ENCODE measurements at places on chromosomes 3 and 15. TPM values are rescaled to one million over a fixed set of nuclear protein-coding genes. Genes with fewer than 3 reads are reported as not detected.

DNA sequence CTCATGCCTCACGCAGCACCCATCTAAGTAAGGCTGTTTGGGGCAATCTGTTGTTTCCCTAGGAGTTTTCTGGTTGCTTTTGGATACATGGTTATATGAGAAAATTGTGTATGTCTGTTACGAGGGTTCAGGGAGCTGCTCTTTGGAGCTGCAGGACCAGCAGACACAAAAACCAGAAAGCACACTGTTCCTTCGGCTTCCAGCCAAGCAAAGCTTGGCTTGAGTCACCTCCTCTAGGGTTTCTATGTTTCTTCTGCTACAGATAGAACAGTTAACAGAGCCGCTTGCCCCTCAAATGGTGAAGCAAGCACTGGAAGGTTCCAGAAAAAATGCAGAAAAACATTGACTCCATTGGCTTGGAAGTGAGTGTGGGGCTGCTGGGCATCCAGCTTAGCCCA, 49.2 kb upstream of the CTDSPL start:
- no peak for DNase-seq
- H3K4me1 ChIP-seq: peaks cover 28% of the 10 kb centered on the region
- no peaks in the 10 kb centered on the region for H3K36me3 ChIP-seq
- H3K4me3 ChIP-seq: no peak overlapping the region

- DNase-seq: no peak
- H3K27ac ChIP-seq: peak overlapping the region; percentile 37
- H3K4me1 ChIP-seq: peaks cover 18% of the 10 kb centered on the region
- H3K36me3 ChIP-seq: no peaks in the 10 kb centered on the region
- no peak overlapping the region for H3K4me3 ChIP-seq
- peaks cover 5% of the 10 kb centered on the region for H3K27me3 ChIP-seq
These were observed 73.4 kb downstream of the CPN2 start for GRCh38 chr3:194277786-194278130.

- H3K4me3 ChIP-seq: no peak overlapping the region
- H3K4me1 ChIP-seq: no peaks in the 10 kb centered on the region
- no peak overlapping the region for H3K27ac ChIP-seq
- DNase-seq: no peak
These were observed 246.1 kb downstream of the SHQ1 start for GRCh38 chr3:72601983-72602750.

DNA sequence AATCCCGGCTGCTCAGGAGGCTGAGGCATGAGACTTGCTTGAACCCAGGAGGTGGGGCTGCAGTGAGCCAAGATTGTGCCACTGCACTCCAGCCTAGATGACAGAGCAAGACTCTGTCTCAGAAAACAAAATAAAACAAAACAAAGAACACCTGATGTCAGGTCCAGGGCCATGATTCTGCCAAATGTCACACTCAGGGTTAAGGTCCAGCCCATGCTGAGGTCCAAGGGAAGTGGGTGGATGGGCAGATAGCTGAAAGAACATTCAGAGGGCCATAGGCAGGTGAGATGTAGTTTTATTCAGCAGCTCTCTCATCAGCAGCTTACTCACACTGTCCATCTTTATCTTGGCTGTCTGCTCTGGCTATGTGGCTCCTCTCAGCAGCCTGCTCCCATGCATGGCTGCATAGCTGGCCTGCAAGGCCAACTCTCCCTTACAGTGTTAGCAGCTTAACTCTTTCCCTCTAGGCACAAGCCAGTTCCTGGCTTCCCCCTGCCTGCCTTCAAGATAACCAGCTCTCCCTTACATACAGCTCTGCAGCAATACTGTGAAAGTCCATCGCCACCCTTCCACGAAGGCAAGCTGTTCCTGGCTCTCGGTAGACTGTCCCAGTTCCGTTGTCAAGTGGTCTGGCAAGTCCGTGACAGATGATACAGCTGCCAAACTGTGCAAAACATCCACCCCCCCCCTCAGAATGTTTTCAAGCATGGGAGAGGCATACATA, 62.4 kb upstream of the SIAH2 start:
- no peak overlapping the region for H3K4me3 ChIP-seq
- DNase-seq: no peak
- H3K27ac ChIP-seq: no peak overlapping the region
- peaks cover 6% of the 10 kb centered on the region for H3K27me3 ChIP-seq
- no peaks in the 10 kb centered on the region for H3K4me1 ChIP-seq

DNA sequence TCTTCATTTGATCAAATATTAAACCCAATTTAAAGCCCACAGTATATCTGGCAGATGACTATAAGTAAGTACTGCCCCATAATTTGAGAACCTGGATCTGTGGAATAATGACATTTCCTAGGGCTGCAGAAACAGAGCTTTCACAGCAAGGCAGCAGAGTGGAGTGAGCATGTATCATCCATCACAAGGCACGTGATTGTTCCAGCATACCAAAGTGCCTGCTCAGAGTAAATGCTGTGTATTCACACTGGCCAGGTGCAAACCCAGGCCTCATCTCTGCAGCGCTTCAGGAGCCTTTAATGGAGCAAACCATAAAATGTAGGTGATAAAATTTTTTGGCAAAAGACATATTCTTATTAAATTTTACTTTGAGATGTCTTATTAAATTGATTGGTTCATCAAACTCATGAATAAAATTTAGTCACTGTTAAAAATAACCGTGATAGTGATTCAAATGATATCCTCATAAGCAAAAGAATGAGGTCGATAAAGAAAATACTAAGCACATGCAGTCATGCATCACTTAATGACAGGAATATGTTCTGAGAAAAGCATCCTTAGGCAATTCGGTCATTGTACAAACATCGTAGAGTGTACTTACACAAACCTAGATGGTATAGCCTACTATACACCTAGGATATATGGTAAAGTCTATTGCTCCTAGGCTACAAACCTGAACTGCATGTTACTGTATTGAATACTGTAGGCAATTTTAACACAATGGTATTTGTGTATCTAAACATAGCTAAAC, 99.3 kb upstream of the SLC24A5 start:
- no peaks in the 10 kb centered on the region for H3K36me3 ChIP-seq
- no peak overlapping the region for H3K27ac ChIP-seq
- no peak for DNase-seq

DNA sequence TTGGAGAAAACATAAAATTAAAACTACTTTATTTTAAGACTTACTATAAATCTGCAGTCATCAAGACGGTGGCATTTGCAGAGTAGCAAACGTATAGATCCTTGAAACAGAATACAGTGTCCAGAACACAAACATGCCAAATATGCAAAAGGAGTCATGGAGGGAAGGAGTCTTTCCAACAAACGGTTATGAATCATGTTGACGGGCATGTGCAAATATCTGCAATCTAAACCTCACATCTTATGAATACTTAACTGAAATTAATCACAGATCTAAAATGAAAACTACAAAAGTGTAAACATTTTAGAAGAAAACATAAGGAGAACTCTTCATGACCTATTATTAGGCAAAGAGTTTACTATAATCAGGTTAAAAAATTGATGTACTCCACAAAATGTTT, 69.4 kb downstream of the TFRC start:
- no peak overlapping the region for H3K4me3 ChIP-seq
- H3K4me1 ChIP-seq: peaks cover 6% of the 10 kb centered on the region
- no peak for DNase-seq
- no peak overlapping the region for H3K27ac ChIP-seq

DNA sequence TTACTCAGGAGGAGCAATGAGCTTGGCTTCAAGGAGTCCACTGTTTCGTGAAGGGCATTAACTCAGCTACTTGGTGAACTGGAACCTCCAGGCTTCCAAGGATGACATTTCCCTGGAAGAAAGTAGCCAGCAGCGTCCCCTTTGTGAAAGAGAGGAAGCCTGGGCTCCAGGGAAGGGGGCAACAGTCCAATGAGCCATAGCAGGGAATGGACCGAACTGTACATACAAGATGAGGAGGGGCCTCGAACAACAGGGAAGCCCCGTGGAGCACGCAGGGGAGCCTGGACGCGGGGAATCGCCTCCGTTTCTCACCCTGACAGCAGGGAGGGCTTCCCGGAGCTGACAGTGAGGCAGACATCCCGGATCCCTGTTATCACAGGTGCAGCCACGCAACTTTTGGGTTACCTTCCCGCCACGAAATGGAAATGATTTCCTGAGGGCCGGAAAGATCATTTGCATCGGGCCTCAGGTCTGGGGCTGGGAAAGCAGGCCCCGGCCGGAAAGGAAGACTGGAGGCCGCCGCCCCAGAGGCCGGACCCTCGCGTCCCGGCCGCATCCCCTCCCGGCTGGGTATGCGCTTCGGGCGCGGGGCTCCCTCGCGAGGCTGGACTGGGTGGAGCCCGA, 475 bp upstream of the SPINT1 start:
- DNase-seq: no peak
- no peaks in the 10 kb centered on the region for H3K36me3 ChIP-seq

DNA sequence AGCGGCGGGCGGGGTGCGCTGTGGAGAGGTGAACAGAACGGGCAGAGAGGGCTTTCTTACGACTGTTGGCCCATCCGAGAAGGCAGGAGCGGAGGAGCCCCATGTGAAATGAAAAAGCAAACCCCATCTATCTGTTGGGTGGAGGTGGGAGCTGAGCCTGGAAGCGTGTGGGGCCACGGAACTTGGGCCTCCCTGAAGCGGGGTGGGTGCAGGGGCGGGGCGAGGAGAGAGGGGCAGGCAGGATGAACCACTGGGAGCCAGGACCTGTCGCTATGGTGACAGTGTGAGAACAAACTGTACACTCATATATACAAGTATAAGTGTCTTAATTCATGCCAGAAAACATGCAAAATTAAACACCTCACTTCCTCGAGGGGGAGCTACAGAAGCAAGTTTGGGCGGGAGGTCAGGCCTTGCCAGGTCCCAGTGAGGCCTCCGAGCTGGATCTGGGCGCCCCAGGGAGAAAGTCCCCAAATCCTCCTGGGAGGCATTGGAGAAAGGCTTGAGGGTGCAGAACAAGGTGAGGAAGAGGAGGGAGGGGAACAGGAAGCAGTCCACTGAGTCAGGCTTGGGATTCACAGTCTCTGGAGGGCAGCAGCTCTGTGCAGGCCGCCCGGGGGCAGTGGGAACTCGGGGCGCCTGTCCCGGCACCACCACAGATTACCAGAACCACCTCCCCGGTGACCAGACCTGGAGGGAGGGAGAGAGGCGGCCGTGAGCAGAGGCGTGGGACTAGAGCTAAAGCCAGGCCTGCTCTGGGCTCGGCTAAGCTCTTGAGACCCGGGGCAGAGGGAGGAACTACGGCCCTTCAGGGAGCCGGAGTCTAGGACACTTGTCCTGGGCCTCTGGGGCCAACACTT, 34.8 kb downstream of the RBPMS2 start:
- no peak for DNase-seq
- peak overlapping the region; percentile 5 for H3K4me3 ChIP-seq
- peak overlapping the region; percentile 88 for H3K27ac ChIP-seq
- no peaks in the 10 kb centered on the region for H3K36me3 ChIP-seq
- no peaks in the 10 kb centered on the region for H3K27me3 ChIP-seq

DNA sequence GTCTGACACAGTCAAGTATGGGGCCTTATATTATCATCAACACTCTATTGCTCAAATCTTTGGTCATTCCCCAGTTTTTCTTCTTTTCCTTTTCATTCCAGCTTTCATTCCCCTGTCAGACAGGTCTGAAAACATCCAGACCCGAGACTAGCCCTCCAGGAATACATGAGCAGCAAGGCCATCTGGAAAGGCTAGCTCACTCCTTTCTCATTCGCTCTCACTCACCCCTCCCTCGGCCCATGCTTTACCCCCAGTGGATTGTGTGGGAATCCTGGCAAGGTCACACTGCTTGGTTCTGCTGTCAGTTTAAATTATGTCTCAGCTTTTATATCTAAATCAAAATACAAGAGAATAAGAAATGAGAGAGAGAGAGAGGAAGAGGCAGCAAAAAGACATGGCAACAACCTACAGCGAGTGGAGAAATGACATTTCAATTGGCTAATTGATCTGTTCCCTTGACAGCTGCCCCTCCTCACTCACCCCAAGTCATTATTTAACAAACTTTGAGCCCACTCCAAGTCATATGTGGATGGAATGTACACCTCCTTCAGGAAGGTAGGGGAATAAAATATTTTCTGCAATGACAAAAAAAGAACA, 962.2 kb downstream of the TUSC7 start:
- H3K4me3 ChIP-seq: no peak overlapping the region
- H3K36me3 ChIP-seq: no peaks in the 10 kb centered on the region
- H3K27me3 ChIP-seq: no peaks in the 10 kb centered on the region
- H3K4me1 ChIP-seq: no peaks in the 10 kb centered on the region
- H3K27ac ChIP-seq: no peak overlapping the region

GRCh38 chr3:58023531-58023930, 15.3 kb downstream of the FLNB start:
- no peak for DNase-seq
- H3K4me3 ChIP-seq: no peak overlapping the region
- H3K4me1 ChIP-seq: peaks cover 63% of the 10 kb centered on the region
- no peaks in the 10 kb centered on the region for H3K27me3 ChIP-seq
- no peaks in the 10 kb centered on the region for H3K36me3 ChIP-seq

- H3K36me3 ChIP-seq: no peaks in the 10 kb centered on the region
- H3K27ac ChIP-seq: no peak overlapping the region
- H3K27me3 ChIP-seq: no peaks in the 10 kb centered on the region
- no peak for DNase-seq
These were observed 84.1 kb downstream of the CCNL1 start for GRCh38 chr3:157075693-157076420.

GRCh38 chr3:160929595-160929994, 173.6 kb downstream of the PPM1L start:
- no peak for DNase-seq
- no peaks in the 10 kb centered on the region for H3K36me3 ChIP-seq
- no peaks in the 10 kb centered on the region for H3K27me3 ChIP-seq
- H3K4me1 ChIP-seq: no peaks in the 10 kb centered on the region
- no peak overlapping the region for H3K4me3 ChIP-seq

DNA sequence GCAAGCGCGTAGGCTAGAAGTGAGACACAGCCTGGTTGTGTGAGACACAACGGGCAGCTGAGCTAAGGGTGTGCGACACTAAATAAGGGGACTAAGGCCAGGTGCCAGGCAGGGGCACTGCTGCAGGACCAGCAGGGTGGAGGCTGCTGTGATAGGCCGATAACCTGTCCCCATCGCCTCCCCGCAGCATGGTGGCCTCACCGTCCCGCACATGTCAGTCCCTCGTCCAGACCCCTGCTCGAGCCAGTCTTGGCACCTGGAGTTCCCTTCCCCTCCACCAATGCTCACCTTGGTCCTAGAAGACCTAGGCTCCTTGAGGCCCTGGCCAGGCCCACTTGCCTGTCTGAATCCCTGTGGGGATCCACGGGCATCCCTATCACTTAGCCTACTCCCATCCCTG, 96.1 kb downstream of the HMG20A start:
- H3K4me3 ChIP-seq: no peak overlapping the region
- H3K27ac ChIP-seq: no peak overlapping the region
- H3K36me3 ChIP-seq: no peaks in the 10 kb centered on the region

- H3K27me3 ChIP-seq: no peaks in the 10 kb centered on the region
- no peak overlapping the region for H3K4me3 ChIP-seq
- DNase-seq: no peak
- no peak overlapping the region for H3K27ac ChIP-seq
- H3K36me3 ChIP-seq: no peaks in the 10 kb centered on the region
These were observed 265.8 kb downstream of the RPLP1 start for GRCh38 chr15:69718436-69718835.

Gene RPL39L
- 2.4 TPM for total RNA-seq

Gene CHRNA5
- total RNA-seq: 2.9 TPM

Gene IL17RE
- 7.5 TPM for total RNA-seq

Gene ZNF620
- total RNA-seq: 0.26 TPM

Gene AVEN
- 15.7 TPM for total RNA-seq

Gene CFAP44
- total RNA-seq: 1.3 TPM
